ENCODE measurements at places on chromosomes 1 and 21.
A peak's percentile ranks its signal among the peaks of the same experiment; 100 is the strongest.

DNA sequence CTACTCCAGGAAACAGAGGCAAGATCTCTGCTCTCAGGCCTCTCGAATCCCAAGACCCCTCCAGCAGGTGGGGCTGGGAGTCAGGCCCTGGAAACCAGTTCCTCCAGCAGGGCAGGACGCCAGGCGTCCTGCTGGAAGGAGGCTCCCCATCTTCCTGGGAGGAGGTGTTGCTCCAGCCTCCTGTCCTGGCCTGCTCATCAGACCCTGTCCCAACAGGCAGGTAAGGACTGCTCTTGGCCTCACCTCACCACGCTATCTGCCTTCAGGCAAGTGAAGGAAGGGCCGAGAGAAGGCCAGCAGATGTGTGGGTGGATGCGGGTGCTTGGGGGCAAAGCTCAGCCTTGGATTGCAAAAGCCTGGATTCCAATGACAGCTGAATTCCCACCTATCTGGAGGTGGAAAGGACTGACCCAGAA lies 82.9 kb downstream of the SSBP3 start:
- DNase-seq, result no peak

GRCh38 chr1:18134324-18135046 lies 26.9 kb downstream of the IGSF21 start:
- no peak for DNase-seq

DNA sequence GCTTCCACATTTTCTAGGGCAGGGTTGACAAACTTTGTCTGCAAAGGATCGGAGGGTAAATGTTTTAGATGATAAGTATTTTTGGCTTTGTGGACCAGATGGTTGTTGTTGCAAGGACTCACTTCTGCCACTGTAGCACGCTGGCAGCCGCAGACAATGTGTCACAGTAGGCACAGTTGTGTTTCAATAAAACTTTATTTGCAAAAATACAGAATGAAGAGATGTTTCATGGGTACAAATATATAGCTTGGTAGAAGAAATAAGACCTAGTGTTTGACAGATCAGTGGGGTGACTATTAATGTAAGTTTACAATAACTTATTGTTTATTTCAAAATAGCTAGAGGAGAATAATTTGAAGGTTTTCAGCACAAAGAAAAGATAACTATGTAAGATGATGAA lies 127.8 kb downstream of the GRIK3 start:
- DNase-seq, result peak; percentile 18

- DNase-seq, result no peak
Observed at GRCh38 chr1:38994196-38994595, 3.1 kb downstream of the AKIRIN1 start.

- no peak for DNase-seq
Observed at GRCh38 chr1:246155923-246156322, 351.2 kb downstream of the SMYD3 start.

GRCh38 chr1:220046052-220046930 lies at the start of gene EPRS1:
Gene EPRS1, minus strand, starts transcription at chr1:220046505. Its CDS starts 117 bp downstream, at chr1:220046388.
- peak; percentile 96 for DNase-seq

- DNase-seq, result no peak
Observed at GRCh38 chr1:47382399-47382983, 33.6 kb upstream of the FOXE3 start.

- no peak for DNase-seq
Observed at GRCh38 chr1:17075470-17076255, 21.8 kb upstream of the SDHB start.

DNA sequence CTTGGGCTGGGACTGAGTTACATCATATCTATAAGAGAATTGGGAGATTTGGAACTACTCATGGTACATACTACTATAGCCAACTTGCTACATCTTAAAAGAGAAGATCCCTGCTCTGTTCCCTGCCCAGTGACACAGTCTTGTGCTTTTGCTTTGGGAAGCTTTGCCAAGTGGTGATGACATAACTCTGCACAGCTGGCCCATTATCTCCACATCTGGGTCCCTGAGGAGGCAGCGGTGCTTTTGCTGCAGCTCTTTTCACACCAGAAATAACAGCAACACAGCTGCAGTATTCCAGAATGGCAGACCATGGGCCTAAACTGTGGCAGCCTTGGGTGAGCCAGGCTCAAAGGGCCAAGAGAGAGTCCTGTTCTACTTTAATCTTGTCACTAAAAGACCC lies 296.0 kb downstream of the HHAT start:
- DNase-seq, result no peak

GRCh38 chr1:162003830-162004215 lies 19.8 kb downstream of the OLFML2B start:
- DNase-seq, result no peak

GRCh38 chr1:18890706-18891425 lies 11.5 kb downstream of the ALDH4A1 start:
- no peak for DNase-seq

- DNase-seq, result peak; percentile 6
Observed at GRCh38 chr1:41608211-41608610, 123.7 kb upstream of the EDN2 start.

GRCh38 chr1:150928286-150928685 lies 2.1 kb downstream of the SETDB1 start:
- no peak for DNase-seq

DNA sequence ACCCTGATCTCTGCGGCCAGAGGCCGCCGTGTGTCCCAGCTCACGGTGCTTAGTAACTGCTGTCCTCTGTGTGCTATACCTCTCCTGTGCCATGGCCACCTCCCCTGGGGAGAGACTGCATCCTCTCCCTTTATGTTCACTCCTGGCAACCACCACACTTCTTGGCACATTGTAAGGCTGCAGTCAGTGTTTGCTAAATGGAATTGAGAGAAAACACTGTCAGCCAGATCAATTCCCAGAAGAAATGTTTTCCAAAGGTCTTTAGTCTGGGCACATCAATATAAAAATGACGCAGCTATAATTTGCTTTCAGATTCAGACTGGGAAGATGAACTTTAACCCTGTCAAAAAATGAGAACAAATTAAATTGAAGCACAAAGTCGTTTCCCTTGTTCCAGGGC lies 96.8 kb downstream of the BEND5 start:
- no peak for DNase-seq

DNA sequence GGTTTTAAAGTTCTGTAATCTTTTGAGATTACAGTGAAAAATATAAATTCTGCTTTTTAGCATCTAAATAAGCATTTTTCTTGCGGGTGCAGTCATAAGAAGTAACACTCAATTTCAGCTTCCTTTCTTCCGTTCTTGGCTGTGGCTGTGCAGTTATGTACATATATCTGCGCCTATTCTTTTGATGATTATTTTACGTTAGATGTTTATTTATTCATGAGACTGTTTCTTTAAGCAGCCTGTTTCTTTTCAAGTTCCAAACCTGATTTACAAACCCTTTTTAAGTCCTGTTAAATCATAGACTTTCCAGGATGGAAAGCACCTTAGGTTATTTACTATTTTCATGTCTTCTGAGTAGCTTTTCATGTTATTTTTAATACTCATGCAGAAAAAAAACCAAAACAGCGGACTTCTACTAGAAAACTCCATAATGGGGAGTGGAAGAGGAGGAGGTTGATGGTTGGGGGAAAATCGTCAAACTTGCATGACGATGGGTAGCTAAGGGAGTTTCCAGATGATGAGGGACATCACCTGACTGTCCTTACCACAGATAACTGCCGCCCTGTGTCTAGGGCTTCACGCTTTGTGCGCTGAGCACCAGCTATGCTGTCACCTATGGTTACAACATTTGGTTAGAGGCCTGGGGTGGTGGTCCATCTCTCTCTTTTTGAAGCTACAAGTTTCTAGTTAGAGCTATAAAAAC lies 2.6 kb downstream of the PRDM2 start:
- DNase-seq, result no peak

DNA sequence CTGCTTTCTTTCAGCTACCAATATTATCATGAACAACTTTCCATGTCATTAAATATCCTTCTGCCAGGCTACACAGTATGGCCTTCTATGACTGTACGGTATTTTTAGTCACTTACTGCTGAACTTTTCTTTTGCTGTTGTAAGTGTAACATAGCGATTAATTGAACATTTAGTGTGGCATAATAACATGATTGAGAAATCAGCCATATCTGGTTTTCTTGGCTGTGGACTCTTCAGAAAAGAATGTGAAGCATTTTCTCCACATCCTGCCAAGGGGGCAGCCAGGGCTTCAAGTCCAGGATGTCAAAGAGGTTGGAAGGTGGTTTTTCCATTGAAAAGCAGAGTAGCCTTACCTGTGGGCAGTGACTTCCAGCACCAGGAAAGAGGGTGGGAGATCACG lies 8.8 kb upstream of the AHCYL1 start:
- DNase-seq, result no peak

DNA sequence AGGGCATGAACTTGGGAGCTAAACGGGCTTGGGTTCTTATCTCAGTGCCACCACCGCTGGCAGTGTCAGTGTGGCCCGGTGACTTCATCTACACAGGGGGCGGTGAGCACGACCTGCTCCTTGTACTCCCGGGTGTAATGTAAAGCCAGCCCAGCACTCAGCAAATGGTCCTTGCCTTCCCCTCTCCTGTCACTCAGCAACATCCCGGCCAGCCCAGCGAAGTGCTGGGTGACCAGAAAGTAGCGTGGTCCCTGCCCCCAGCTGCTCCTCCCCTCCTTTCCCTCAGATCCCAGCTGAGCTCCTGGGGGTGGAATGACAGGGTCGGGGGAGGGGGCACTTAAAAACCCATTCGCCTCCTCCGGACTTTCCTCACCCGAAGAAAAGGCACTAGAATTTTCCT lies 7.2 kb downstream of the KCNN3 start:
- DNase-seq, result no peak

GRCh38 chr1:166017395-166017794 lies 149.4 kb downstream of the FAM78B start:
- no peak for DNase-seq

- peak; percentile 64 for DNase-seq
Observed at GRCh38 chr1:187570166-187570565, 741.4 kb downstream of the PLA2G4A start.

GRCh38 chr1:111507411-111508201 lies 4.2 kb upstream of the ADORA3 start:
- no peak for DNase-seq

GRCh38 chr1:15680131-15680530 lies 4.0 kb upstream of the PLEKHM2 start:
- DNase-seq, result no peak

- no peak for DNase-seq
Observed at GRCh38 chr1:115768549-115768948, at the start of gene CASQ2. Gene CASQ2, minus strand, starts transcription at chr1:115768714. Its CDS starts 173 bp downstream, at chr1:115768541.

GRCh38 chr1:6965083-6965934 lies 180.1 kb downstream of the CAMTA1 start:
- DNase-seq, result no peak

DNA sequence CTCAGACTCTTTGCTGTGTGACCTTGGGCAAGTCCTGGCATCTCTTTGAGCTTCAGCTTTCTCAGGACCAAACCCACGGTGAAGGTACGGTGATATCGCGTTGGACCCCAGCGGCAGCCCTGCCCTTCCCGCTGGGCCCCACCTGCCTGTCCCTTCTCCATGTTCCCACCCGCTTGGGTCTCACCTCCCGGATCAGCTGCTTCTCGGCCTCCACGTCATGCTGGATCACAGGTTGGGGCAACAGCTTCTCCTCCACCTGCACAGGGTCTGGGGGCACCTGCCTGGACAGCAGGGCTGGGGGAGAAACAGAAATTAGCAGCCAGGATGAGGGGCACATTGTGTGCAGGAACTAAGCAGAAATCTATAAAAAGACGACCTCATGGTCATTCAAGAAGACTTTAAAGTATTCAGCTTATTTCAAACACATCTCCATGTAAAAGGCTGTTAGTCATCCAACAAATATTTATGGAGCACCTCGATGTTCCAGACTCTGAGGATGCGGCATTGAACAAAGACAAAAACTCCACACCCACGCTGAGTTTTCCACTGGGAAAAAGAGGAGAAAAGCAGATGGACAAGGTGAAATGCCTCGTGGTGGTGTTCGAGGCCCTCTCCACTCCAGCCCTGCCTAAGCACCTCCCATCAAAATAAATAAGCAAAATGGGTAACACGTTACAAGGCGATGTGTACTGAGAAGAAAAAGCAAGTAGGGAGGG lies 19.5 kb downstream of the KIF17 start:
- no peak for DNase-seq

DNA sequence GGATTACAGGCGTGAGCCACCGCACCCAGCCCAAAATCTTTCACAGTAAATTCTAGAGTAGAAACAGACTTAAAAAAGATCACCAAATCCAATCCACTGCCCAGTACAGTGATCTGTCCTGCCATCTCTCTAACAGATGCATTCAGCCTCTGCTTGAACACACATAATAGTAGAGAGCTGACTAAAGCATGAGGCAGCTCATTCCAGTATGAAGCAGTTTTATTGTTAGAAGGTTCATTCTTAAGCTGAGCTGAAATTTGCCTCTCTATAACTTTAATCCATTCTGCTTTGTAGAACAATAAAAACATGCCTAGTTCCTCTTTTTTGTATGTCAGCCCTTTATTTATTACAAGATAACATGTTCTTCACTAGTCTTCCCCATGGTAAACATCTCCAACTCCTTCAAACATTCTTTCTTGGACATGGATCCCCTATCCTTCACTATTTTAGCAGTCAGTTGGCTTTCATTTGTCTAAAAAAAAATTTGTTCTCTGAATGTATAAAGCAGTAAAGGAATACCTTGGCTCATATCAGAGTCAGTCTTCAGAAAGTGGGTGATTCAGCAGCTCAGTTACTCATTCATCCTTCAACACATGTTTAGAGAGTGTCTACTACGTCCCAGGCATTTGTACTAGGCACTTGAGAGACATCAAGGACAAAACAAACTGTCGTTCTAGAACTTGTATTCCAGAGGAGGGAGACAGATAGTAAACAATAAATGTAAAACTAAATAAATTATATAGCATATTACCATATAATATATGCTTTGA lies 10.7 kb upstream of the PTBP2 start:
- DNase-seq, result no peak

DNA sequence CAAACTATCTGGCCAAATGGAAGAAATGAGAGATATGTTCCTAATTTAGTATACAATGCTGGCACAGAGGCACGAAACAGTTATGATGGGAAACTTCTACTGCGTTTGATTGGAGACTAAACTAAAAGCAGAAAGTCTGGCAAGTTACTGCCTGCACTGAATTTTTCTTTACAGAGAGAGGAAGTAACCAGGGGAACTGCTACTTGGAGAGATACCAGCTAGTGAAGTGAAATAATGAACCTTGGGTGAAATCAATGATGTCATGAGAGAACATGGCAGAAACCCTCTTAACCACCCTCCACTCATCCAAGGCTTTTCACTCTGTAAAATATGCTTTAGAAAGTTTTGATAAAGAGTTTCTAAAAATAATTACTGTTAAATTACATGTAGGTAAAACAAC lies 29.3 kb downstream of the NIBAN1 start:
- DNase-seq, result peak; percentile 38

GRCh38 chr1:79790950-79791349 lies 784.4 kb upstream of the ADGRL4 start:
- no peak for DNase-seq

All from NCI-H446 treated with DMSO at 0.1 percent for 48 hours (cell line).